ENCODE measurements at places on chromosomes 7 and 10.

- no peak for DNase-seq
Measured at GRCh38 chr10:131102676-131103075, 208.8 kb downstream of the TCERG1L start.

- no peak for DNase-seq
Measured at GRCh38 chr7:71687831-71688599, 556.1 kb downstream of the GALNT17 start.

GRCh38 chr7:82430500-82431465, 12.8 kb downstream of the CACNA2D1 start:
- no peak for DNase-seq

DNA sequence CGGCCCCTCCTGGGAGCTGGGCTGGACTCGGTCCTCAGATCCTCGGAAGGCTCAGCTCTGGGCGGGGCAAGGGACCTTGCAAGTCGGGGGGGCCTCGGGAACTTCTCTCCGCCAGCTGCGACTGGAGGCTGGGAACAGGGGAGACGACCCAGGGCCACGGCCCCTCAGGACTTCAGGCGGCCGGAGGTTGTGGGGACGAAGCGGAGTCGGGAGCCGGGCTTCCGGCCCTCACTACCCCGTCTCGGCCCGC, 2.6 kb downstream of the ADIRF start:
- DNase-seq = no peak

DNA sequence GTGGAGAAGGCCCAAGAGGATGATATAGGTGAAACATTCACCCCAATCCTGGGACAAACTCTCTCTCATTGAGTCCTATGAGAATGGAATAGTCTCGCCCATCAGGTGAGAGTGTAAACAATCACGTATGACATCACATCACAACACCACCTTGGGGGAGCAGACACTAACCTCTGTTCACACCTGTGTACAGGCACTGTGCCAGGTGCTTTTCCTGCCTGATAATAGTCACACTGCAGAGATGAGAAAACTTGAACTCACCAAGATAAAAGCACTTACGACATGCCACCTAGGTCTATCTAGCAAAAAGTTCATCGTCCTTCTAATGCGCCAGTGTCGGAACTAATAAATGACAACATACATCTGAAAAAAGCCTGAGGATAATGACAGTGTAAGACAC, 187.8 kb downstream of the FAM107B start:
- no peak for DNase-seq

GRCh38 chr10:77157248-77158019, 480.2 kb downstream of the KCNMA1 start:
- DNase-seq = no peak

- DNase-seq = no peak
Measured at GRCh38 chr10:85655411-85655810, 711.2 kb downstream of the GRID1 start.

- DNase-seq = no peak
Measured at GRCh38 chr10:84159076-84159685, 14.4 kb upstream of the GPR15LG start.

DNA sequence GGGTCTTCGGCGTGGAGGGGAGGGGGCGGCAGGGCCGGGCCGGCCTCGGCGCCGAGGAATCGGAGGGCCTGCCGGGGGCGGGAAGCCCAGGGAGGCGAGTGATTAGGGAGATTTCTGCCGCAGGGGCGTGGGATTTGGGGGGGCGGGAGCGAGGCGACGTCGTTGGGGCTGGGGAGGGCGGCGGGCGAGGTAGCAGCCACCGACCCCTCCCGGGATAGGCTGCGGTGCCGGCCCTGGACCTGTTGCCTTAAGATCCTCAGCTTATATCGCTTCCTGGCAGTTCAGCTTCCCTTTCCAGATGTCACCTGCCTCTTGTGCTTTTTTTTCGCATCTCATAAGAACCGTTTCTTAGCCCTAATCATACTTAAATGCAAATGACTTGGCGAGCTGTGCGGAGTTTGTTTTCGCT, 655 bp downstream of the LMTK2 start:
- DNase-seq = peak; percentile 28

GRCh38 chr7:50227726-50228125, 76.8 kb upstream of the IKZF1 start:
- DNase-seq = no peak

All from GM12892 (cell line).